NCI-H1930 (cell line): ENCODE measurements at places on chromosomes 2 and 18.
A peak's percentile ranks its signal among the peaks of the same experiment; 100 is the strongest.

GRCh38 chr2:102041351-102041750, 49.6 kb downstream of the IL1R2 start:
- no peak for DNase-seq

DNA sequence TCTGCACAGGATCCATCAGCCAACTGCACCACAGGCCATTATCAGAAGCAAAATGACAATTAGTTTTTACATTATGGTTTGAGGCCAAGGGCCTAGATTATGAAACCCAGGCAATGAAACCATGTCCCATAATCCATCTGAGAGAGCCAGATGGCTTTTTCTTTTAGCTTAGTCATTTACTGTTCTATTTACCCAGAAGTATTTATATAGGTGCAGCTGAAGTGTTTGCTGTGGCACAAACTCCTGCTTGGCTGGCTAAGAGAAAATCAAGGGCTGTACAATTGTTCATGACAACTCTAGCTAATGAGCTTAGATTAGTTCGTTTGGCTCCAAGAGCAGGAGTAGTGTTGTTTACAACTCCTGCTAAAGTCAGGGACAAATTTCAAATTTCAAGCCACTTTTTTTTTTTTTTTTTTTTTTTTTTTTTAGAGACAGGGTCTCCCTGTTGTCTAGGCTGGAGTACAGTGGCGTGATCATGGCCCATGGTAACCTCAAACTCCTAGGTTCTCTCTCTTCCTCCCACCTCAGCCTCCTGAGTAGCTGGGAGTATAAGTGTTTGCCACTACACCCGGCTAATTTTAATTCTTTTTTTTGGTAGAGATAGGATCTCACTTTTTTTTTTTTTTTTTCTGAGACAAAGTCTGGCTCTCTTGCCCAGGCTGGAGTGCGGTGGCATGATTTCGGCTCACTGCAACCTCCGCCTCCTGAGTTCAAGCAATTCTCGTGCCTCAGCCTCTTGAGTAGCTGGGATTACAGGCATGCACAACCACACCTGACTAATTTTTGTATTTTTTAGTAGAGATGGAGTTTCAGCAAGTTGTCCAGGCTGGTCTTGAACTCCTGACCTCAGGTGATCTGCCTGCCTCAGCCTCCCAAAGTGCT, 18.4 kb upstream of the REV1 start:
- peak; percentile 79 for DNase-seq

DNA sequence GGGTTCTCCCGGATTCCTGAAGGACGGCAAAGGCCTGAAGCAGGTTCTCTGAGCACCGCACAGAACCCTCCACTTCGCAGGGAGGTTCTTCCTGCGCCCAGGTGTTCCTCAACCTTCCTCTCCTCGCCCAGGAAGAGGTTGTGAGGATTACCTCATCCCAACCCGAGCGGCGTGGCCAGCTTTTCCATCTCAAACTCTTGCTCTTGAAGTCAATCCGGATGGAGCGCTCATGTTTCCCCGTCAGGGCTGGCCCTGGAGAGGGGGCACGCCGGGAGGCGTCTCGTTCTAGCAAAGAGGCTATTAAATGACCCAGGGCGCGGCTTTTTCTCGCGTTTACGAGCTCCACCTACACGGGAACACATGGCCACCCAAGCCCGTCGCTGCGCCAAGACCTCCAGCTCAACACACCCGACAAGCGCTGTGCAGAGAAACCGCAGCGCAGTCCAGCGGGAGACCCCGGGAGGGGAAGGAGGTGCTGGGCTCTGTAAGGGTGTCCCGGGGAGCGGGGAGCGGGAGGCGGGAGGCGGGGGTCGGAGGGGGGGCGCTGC, 540 bp upstream of the RAB10 start:
- DNase-seq, result peak; percentile 69

- no peak for DNase-seq
Measured at GRCh38 chr2:3040496-3041140, 337.0 kb downstream of the EIPR1 start.

DNA sequence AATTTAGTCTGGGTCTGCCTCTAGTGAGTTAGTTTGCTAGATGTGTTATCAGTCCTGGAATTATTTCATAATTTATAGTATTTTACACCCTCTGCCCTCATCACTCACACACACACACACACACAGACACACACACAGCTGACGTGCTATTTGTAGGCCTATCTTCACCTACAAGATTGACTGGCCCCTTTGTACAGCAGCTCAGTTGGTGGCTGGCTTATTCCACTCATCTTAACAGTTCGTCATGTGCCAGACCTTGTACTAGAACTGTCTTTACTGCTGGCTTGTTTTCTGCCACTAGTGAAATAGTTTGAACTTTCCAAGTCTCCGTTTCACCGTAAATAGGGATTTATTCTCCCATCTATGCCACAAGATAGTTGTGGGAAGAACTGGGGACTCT, 21.3 kb downstream of the CENPO start:
- no peak for DNase-seq

- no peak for DNase-seq
Measured at GRCh38 chr2:43220229-43220751, 6.1 kb downstream of the ZFP36L2 start.

GRCh38 chr18:10585260-10585659, 59.4 kb downstream of the NAPG start:
- no peak for DNase-seq

DNA sequence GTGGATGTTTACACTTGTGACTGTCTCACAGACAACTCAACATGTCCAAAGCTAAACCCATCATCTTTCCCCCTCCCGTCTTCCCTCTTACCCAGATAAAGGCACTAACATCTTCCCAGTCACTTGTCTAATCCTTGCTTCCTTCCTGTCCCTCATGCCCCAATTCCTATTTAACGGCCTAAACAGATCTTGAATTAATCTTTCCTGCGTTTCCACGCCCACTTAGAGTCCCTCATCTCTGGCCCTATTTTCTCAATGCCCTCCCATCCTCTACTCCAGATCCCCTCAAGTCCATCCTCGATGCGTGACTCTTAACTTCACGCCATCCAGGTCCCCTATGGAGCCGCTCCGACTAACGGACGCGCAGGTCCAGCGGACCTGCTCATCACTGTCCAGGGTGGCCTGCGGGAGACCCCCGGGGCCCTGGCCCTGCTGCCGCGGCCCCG, 682 bp upstream of the SCLY start:
- no peak for DNase-seq

GRCh38 chr18:11960743-11961380, 20.4 kb upstream of the IMPA2 start:
- DNase-seq, result no peak

DNA sequence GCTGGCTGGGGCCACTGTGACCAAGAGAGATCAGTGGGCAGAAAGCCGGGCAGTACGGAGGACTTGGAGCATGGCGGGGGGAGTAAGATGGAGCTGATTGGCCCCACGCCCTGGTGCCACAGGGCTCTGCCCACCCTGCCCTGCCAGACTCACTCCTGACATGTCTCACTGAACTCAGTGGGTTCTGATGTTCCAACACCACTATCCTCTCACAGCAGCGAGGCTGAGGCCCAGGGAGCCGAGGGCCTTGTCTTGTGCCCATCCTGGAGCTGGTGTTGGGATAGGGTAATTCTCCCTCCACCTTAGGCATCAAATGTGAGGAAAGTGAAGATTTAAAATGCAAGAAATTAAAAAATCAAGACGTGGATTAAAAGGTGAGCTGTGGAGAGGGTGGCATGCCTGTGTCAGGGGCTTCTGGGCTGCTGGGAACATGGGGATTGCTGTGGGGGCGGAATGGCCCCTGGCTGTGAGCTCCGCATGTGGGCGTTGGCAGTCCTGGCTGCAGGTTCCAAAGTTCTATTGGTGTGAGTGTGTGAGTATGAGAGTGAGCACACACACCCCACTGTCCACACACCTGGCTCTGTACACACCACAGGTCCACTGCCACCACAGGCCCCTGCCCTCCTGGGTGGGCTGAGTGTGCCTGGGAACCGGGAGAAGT, 283.5 kb upstream of the HS6ST1 start:
- DNase-seq, result no peak

- DNase-seq, result peak; percentile 1
Measured at GRCh38 chr2:118013221-118013723, 598 bp downstream of the CCDC93 start.

DNA sequence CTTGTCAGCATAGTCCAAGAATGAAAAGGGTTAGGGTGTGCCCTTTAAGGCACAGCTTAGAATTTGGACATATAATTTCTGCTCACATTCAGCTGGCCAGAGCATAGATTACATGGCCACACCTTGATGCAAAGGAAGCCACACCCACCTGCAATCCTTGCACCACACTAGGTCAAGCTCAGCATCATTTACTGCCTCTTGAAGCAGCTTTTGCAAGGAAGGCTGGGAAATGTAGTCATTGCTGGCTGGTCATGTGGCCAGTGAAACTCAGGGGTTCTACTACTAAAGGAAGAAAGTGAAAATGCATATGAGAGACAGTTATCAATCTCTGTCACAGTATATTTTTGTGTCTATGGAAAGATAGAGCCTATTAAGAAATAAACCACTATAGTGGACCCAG, 159.3 kb downstream of the GFPT1 start:
- no peak for DNase-seq

- no peak for DNase-seq
Measured at GRCh38 chr2:69998761-69999160, 37.3 kb upstream of the ASPRV1 start.

GRCh38 chr18:66894851-66895250, 291.0 kb upstream of the CDH19 start:
- DNase-seq, result no peak

- DNase-seq, result no peak
Measured at GRCh38 chr2:190717764-190718651, 69.1 kb downstream of the NAB1 start.

DNA sequence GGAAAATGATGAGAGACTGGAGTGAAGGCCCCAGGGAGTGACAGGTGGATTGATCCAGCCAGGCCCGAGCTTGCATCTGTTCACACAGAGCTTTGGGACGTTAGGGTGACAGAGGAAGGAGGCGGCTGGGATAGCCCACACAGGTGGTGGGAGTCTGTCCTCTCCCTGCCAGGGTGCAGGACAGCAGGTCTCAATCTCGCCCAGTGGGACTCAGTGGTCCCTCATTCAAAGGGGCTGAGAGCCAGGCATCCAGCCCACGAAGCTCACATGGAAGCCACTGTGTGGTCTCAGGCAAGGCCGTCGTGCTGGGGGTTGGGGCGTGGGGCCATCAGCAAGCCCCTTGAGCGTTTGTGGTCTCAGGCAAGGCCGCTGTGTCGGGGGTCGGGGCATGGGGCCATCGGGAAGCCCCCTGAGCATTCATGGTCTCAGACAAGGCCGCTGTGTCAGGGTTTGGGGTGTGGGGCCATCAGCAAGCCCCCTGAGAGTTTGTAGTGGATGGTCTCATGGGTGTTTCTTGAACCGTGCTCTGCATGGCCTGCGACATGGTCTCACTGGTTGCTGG, 8.3 kb downstream of the KCNG2 start:
- no peak for DNase-seq
